ENCODE measurements at places on chromosomes 2 and 18.

- no peak for DNase-seq
Observed at GRCh38 chr18:6261938-6262337, 152.8 kb downstream of the L3MBTL4 start.

- DNase-seq, result no peak
Observed at GRCh38 chr2:157085522-157085921, 172.0 kb upstream of the GALNT5 start.

DNA sequence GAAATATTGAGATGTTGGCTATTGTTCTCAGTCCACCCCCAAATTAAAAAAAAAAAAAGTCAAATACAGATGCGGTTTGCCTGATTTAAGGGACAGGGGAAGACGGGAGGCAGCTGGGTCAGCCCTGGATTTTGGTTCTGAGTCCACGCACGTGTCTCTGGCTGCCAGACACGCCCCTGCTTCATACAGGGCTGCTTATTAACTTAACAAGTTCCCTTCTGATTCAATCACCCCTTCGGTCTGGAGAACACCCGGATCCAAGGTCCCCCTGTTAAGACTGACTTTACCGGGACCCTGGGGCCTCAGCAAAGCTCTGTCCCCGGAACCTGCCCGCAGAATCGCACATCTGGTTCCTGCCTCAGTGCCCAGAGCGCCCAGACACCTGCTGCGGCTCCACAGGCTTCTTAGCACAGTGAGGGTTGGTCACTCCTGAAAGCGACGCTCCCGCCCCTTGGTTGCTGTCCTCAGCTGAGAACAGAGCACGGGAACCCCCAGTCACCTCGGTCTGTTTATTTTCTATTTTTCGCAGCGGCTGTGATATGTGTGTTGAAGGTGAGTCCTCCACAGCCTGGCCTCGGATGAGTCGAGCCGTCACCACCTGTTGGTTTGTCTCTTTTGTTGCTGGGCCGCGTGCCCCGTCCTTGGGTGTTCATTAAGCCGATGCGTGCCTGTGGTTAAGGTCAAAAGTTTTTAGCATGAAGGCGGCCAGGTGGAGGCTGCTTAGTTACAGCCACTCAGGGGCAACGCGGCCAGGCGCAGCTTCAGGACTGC lies 57.2 kb downstream of the RTP5 start:
- DNase-seq, result no peak

GRCh38 chr2:143801561-143801960 lies 672.3 kb downstream of the ARHGAP15 start:
- no peak for DNase-seq

DNA sequence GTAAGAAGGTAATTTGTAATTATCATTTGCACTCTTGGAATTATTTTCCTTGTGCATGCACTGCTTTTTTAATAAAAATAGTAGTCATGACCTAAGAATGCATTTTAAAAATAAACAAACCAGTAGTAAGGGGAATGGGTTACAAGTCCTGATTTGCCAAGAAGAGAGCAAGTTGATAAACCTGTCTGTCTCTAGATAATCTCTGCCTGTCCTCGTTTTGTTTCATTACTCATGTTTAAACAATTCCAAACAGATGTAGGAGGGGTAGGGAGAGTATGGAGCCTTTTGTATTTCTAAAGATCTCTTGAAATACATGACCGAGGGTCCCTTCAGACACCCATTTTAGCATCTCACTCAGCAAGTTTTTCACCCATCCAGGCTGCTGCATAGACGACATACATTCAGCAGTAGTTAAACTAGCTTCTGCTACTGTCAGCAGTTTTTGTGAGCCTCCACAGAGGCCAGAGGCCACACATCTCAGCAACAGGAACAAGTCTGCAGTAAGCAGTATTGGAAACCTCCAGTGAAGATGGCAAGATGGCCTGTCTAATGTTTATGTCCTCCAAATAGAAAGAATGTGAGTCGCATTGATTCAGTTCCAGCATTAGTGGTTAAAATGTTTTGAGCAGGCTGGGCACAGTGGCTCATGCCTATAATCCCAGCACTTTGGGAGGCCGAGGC lies 2.3 kb upstream of the EXOC6B start:
- no peak for DNase-seq

GRCh38 chr2:158191076-158191895 lies 89.6 kb downstream of the UPP2 start:
- DNase-seq, result no peak

DNA sequence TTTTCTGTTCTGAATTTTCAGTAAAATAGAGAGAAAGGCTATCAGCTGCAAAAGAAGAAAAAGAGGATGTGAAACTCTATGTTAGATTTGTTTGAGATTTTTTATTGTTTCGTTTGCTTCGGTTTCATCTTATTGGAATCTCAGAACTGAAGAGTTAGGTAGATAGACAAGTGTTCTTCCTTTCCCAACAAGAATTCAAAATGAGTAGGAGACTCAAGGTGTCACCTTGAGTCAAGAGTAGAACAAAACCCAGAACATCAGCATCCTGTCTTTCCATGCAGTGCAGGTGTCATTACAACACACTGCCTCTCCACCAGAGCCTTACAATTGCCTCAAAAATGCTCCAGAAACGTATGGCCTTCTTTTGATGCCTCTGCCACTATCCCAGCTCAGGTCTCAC lies 21.1 kb downstream of the NBAS start:
- DNase-seq, result no peak

- DNase-seq, result no peak
Observed at GRCh38 chr2:160043265-160043664, 19.1 kb downstream of the PLA2R1 start.

DNA sequence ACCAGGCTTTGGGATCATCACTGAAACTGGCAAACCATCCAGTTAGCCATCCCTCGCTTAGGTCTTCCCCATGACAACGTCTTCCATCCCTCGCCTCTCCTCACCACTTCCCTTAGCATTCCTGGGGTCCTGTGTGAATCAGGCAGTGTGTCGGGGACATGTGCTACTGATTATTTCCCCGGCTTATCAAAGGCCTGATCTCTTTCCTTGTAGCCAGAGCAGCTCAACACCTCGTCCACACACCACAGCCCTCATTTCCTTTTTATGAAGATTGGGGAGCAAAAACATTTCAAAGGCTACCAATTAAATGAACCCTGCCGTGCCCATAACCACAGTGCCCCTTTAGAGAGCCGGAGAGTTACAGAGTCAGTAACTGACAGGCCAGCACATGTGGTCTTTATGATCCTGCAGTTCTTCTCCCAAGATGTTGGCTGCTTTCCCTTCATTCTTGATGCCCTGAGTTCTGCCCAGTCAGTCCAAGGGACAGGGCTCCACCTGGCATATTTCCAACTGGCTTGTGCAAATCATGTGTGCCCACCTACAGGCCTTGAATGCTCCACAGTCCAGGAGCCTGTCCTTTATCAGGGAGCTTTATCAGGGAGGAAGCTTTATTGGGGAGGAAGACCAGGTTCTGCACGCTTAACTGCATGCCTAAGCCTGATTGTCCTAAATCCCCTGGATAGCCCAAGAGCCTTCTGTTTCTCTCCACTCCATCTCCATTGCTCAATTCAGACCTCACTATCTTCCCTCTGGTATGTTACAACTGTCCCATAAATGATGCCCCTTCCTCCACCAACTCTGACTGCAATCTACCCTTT lies 343.1 kb downstream of the CYRIA start:
- no peak for DNase-seq

DNA sequence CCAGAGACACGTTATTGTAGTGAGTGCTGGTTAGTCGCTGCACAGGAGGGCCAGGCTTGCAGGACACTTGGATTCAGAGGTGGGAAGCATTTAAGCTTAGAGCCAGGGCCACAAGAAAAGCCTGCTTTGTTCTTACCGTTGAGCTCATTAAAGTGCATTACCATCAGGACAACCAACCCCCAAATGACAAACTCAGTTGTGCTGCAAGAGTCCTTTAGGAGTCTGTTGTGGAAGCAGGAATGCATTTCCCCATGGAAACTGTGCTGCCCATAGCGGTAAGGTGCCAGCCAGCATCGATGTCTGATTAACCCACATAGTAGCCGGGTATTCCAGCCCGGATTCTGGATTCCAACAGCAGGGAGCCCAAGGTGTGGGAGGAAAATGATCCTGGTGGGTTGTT lies 23.4 kb upstream of the REEP1 start:
- no peak for DNase-seq

GRCh38 chr2:230564805-230565779 lies 147.6 kb upstream of the CAB39 start:
- DNase-seq, result no peak

GRCh38 chr18:5961828-5962150 lies 66.5 kb upstream of the TMEM200C start:
- no peak for DNase-seq

DNA sequence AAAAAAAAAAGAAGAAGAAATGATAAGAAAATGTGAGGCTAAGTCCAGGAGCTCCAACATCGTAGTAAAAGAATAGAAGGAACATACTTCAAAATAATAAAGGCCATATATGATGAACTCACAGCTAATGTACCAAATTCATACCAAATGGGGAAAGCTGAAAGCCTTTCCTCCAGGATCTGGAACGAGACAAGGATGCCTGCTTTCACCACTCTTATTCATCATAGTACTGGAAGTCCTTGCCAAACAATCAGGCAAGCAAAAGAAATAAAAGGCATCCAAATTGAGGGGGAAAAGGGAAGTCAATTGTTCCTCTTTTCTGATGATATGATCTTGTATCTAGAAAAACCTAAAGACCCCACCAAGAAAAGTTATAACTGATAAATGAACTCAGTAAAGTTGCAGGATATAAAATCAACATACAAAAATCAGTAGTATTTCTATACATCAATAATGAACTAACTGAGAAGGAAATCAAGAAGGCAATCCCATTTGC lies 170.6 kb downstream of the METTL4 start:
- no peak for DNase-seq

- DNase-seq, result no peak
Observed at GRCh38 chr18:60668583-60668982, 296.0 kb upstream of the MC4R start.

- DNase-seq, result no peak
Observed at GRCh38 chr2:216838151-216838550, 21.7 kb downstream of the TNP1 start.

GRCh38 chr2:222355860-222356259 lies 57.1 kb upstream of the PAX3 start:
- no peak for DNase-seq

DNA sequence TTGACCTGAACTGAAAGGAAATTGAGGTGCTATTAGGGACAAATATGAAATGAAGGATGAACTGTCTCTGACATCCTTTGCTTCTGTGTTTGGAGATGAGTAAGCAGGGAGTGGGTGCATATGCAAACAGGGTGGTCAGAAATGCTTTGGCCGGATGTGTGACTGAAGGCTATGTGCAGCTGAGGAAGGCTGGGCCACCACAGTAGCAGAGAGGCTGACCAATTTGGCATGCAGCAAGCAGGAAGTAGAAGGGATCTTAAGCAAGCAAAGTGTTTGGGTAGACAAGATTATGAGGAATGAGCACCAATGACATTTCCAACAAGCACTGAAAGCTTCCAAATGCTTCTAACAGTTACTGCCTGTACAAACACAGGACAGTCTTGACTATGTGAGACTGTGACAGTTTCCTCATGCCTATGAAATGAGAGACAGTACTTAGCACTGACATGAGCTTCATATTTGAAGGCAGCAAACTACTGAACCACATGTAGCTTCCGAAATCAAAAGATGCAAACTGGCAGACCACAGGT lies 3.3 kb upstream of the ACTR3 start:
- no peak for DNase-seq

- DNase-seq, result no peak
Observed at GRCh38 chr2:88500691-88501090, 48.2 kb upstream of the FOXI3 start.

GRCh38 chr2:72185206-72185605 lies 37.5 kb upstream of the CYP26B1 start:
- no peak for DNase-seq

- DNase-seq, result no peak
Observed at GRCh38 chr2:239046822-239047221, 198.9 kb downstream of the TWIST2 start.

DNA sequence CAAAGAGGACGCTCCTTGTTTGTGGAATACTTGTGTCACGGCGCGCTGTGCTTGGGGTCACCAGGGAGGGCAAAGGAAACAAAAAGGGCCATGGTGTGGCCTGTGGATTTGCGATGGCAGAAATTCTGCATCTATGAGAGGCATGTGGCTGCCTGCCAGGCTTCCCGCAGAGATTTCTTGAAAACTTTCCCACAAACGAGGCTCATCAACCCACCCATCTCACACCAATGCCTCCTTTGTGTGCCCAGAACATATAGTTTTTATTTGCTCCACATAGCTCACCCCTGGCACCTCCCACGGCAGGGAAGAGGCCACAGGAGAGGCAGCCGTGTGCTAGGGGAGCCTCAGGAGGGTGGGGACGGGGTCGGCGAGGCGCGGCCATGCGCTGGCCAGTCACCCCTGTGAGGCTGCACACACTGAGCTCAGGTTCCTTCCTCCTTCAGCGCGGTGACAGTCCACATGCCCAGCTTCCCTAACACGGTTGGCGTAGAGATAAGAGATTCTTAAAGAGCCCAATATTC lies 100.3 kb downstream of the MBP start:
- no peak for DNase-seq

GRCh38 chr18:23088310-23088709 lies 47.0 kb upstream of the CABLES1 start:
- DNase-seq, result no peak

DNA sequence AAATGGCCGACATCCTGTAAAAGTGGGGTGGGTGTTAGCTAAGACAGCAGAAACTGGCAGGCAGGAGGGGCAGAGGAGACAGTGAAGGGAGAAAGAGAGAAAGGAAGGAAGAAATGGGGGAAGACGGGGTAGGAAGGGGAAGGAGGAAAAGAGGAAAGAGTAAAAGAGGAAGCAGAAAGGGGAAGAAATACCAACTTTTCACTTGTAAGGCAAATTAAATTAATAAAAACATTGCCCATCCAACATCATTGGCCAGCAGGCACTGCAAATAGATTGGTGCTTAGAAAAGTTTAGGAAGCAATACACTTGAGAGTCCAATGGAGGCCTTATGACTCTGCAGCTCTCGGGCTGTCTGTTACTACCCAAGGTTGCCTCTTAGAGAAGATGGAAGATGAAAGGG lies 116.7 kb downstream of the TNS1 start:
- DNase-seq, result no peak

DNA sequence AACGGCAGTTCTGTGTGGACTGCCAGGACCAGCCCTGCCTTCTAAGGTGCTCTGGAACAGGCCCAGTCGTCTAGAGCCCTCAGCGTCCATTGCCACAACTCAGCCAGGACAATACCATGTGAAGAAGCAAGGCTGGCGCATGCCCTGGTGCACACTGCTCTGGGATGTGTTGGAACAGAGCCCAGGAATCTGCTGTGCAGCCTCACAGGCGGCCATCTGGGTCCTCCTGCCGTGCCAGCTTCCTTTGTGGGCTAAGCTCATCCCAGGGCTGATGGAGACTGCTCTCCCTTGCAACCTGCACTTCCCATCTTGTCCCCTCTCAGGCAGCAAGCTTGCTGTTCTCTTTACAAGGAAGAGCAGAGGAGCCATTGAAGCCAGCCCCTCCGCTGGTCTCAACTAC lies 246.4 kb upstream of the PXDN start:
- DNase-seq, result no peak

- no peak for DNase-seq
Observed at GRCh38 chr2:150045601-150046000, 441.9 kb downstream of the RND3 start.

GRCh38 chr18:11324510-11324909 lies 175.1 kb upstream of the PIEZO2 start:
- no peak for DNase-seq
